ENCODE measurements at places on chromosomes 16 and 17. TPM values are rescaled to one million over a fixed set of nuclear protein-coding genes. Genes with fewer than 3 reads are reported as not detected.

- no peak for DNase-seq
Measured at GRCh38 chr17:44777394-44778348, 18.9 kb downstream of the ADAM11 start.

TAC4 gene
- total RNA-seq, result not detected

KRTAP1-1 gene
- not detected for total RNA-seq

JPT1 gene
- 119 TPM for total RNA-seq

DNA sequence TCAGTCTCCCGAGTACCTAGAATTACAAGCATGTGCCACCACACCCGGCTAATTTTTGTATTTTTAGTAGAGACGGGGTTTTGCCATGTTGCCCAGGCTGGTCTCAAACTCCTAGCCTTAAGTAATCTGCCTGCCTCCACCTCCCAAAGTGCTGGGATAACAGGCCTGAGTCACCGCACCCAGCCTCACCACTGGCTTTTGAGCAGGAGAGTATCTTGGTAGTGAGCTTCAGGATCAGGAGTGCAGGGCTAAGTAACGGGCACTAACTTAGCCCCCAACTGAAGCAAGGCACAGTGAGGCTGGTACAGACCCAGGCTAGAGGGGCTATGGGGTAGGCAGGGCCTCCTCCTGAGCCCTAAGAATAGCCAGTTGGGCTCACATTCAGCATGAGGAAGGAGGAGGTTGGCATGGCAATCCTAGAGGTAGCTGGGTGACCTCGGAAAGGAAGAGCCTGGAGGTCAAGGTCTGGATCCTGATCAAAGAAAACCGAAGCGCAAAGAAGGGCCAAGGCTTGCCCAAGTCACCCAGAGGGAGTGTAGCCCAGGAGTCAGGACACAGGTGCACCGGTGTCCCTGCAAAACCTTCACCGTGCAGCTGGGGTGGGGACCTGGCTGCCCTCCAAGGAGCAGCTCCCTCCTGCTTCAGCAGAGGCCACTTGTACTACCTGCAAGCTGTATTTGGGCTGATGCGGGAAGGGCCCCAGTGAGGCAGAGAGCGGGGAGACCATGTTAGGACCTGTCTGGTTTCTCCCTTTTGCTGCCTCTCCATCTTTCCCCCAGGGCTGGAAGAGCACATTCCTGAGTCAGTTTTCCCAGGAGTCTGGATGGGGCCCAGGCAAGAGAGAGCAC, 1.3 kb upstream of the ADGRG5 start:
- DNase-seq, result no peak

DNA sequence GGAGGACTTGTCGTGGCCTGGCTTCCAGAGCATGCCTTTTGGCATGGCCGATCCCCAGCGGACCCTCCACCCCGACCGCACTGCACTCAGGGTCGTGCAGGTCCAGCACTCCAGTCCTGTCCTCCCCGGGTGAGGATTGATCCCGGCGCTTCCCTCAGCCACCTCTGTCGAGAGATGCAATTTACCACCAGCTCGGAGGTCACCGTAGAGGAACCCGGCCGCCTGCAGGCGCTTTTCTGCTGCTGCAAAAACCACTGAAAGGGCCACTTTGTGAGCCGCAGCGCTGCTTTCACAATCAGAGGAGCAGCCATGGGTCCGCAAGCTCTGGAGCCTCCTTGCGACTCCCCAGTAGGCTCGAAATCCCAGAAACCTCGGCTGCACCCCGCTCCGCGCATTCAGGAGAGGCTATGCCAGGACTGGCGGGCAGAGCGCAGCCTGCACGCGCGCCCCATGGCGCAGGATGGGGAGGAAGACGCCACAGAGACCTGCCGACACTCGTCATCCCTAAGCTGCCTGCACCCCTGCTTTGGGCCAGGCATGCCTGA, 134.2 kb downstream of the HS3ST2 start:
- DNase-seq, result no peak

- no peak for DNase-seq
Measured at GRCh38 chr17:64259922-64260321, 3.1 kb downstream of the TEX2 start.

SLC38A8 gene
- total RNA-seq, result not detected

DNA sequence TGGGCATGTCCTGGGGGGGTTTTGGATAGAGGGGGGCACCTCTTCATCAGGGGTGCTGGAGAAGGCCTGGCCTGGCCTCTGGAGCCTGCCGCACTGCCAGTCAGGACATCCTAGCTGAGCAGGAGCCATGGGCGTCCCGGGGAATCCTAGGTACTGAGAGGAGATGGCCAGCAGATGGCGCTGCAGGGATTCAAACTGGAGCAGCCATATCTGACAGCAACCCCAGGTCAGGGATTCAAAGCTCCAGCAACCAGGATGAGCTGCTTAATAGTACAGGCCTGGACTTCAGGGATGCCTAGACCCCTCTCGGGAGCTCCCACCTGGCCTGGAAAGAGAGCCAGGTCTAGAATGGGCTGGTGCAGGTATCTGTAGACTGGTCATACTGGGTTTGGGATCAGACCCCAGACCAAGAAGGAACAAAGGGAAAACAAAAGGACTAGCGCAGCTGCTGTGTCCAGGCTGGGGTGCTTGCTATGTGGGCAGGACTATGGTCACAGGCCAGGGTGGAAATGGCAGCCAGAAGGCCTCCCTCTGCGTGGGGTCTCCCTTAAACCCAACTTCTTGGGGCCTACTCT, 306.9 kb upstream of the RBFOX1 start:
- peak; percentile 31 for DNase-seq

GRCh38 chr17:77345260-77345910, 204.6 kb downstream of the SEC14L1 start:
- DNase-seq, result no peak

- no peak for DNase-seq
Measured at GRCh38 chr17:73733517-73733916, 89.3 kb upstream of the SDK2 start.

ZNF423 gene
- total RNA-seq, result 3.5 TPM

DNA sequence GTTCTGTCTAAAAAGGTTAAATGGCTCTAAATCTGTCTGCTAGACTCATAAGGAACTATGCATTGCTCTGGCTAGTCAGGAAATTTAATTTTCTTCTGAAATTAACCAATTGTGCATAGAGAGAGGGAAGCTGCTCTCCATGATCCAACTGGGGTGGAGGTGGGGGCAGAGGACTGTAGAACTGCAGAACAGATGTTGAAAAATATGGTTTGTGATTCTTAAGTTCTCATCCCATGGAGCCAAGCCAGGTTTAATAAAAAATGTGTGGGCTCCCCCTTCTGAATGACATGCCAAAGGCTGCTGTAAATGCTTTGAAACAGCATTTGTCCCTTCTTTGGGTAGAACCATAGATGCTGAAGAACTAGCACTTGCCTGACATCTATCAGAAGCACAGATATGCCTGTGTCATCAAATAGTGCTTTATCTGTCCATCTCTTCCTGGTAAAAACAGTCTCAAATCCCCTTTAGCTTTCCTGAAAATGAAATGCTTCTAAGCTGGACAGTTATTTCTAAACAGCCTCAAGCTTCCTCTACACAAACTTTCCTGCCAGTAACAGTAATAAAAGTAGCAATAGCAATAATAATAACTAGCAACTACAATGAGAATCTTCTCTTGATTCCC, 221.4 kb downstream of the CDH8 start:
- DNase-seq, result no peak

VASN gene
- total RNA-seq, result 1.6 TPM

GRCh38 chr17:43324205-43324893, 74.4 kb upstream of the ARL4D start:
- DNase-seq, result peak; percentile 45

MMP28 gene
- 0.40 TPM for total RNA-seq

- no peak for DNase-seq
Measured at GRCh38 chr17:18039535-18040260, 490 bp downstream of the GID4 start.

EFNB3 gene
- total RNA-seq, result 0.22 TPM

PRSS8 gene
- not detected for total RNA-seq

Data from lung microvascular endothelial cell (primary cell).